ENCODE measurements at places on chromosomes 5 and 9.

- DNase-seq = no peak
Measured at GRCh38 chr9:93517331-93517730, 59.1 kb upstream of the PHF2 start.

DNA sequence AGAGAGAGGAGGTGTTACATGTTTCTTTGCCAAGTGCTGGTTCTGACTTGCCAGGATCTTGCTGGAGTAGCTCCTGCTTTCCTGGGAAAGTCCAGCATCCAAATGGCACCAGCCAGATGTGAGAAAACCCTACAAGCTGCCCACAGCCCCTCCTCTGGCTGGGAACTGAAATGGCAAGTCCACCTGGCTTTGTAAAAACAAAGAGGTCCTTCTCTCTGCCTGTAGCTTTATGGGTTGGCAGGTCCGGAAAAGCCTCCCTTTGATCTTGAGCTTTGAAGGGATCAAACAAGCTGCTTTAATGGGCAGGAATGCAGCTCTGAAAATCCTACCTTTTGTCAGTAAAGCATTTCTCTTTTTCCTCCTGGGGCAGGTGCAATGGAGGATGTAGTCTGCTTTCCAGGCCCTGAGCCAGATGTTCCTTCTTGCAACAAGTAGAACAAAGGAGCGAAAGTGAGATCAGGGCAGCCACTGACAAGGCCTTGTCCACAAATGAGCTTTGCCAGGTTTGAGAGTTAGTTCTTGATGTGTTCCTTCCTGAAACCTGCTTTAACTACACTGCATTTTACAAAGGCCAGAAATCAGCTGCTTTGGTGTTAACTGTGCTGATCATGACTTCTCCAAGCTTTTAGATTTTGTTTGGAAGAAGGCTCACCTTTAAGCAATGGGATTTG is 456.7 kb downstream of the ZNF608 start:
- DNase-seq = no peak

GRCh38 chr9:75142202-75142601 is 53.9 kb downstream of the OSTF1 start:
- no peak for DNase-seq

DNA sequence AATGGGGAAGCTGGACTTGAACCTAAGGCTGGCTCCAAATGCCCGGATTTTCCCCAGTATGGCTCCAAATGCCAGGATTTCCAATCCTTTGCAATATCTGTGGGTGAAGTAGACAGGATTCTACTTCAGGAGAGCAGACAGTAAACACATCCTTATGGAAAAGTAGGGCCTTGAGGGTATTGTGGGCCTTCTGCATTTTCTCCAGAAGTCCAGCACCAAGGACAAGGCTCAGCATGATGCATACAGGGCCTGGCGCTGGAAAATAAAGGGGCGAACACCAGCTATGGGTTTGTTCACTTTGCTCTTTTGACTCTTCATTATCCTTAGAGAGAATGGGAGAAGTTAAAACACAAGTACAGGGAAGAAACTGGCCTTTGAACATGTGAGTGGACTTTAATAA is 347.5 kb downstream of the SEMA5A start:
- no peak for DNase-seq

GRCh38 chr5:127839496-127840197 is 136.5 kb downstream of the CCDC192 start:
- no peak for DNase-seq

- no peak for DNase-seq
Measured at GRCh38 chr5:175830586-175831300, 40.6 kb upstream of the CPLX2 start.

- no peak for DNase-seq
Measured at GRCh38 chr5:116510517-116510916, 64.1 kb downstream of the SEMA6A start.

- no peak for DNase-seq
Measured at GRCh38 chr5:109743770-109744212, 54.1 kb downstream of the MAN2A1 start.

DNA sequence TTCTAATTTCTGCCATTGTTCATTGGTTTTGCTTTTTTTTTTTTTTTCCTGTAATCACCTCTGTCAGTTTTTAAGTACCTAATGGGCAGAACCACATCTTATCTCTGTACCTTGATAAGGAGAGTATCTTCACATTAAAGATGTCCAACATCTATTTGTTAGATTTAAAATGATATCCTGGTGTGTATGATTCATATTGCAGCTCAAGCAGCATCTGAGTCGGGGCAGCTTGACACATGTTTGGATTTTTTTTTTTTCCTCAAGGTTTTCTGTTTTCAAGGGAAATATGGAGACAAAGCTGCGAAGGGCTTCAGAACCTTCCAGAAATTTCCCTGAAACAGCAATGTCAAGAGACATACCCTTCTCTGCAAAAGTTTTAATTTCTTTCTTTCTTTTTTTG is 164.7 kb downstream of the DOCK2 start:
- DNase-seq = no peak

DNA sequence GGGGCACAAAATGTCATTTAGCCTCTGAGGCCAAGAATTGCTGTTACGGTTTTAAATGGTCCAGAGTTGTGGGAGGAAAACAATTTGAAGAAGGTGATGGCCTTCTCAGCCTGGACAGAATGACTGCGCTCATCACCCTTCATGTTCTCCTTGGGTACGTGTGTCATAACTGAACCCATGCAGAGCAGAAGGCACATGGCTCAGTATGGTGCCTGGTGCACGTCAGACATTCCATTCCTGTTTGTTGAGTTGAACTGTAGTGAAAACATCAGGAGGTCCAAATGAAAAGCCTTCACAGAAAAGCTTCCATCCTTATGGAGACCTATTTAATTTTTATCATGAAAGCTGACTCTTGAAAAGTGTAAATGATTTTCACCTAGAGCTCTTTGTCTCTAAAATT is 133.2 kb downstream of the CFAP90 start:
- DNase-seq = no peak

- no peak for DNase-seq
Measured at GRCh38 chr5:82754759-82755158, 322.4 kb downstream of the TMEM167A start.

- no peak for DNase-seq
Measured at GRCh38 chr5:57681942-57682341, 199.3 kb upstream of the ACTBL2 start.

DNA sequence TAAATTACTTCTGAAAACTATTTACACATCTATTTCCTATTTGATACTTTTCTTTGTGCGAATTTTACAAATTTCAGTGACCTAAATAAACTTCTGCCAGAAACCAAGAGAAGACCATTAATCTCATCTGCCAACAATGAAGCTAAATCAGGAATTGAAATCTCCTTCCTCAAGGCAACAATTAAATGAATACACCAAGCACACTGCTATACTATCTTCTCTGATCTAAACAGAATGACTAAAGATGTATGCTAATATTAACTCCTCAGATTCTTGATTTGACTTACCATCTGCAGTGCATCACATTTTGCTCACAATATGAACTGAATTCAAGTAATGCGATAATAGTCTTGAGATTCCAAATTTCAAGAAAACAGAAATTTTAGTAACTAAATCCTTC is 82.3 kb downstream of the CEP120 start:
- DNase-seq = no peak

- DNase-seq = no peak
Measured at GRCh38 chr5:172903790-172904189, 55.4 kb upstream of the RPL26L1 start.

DNA sequence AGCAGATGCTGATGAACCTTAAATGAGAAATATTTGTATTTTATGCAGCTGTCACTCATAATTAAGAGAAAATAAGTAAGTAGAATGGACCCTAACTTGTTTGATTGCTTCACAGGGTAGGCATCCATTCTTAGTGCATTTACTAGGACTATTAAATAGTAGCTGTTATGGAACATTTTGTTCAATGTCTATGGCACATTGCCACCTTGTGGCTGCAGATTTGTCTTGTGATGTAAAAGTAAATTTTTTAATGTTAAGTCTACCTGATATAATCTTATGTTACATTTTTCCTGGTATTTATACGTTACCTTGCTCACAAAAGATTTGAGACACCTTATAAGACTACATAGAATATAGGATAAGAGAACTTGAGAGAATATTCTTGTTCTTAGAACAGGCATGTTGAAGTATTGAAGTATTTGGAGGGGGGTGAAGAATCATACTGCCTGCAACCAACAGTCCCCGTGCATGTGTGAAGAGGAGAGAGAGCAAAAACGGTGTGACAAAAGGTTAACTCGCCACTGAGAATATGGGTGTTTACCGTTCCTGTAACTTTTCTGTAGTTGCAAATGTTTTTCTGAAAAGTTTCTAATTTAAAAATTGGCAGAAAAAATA is 161.1 kb downstream of the MAST4 start:
- peak; percentile 12 for DNase-seq

GRCh38 chr5:170573660-170574059 is 69.8 kb downstream of the KCNIP1 start:
- no peak for DNase-seq

GRCh38 chr9:90046317-90046861 is 441.6 kb downstream of the GADD45G start:
- peak; percentile 10 for DNase-seq

- no peak for DNase-seq
Measured at GRCh38 chr5:134226441-134227192, 744 bp upstream of the PPP2CA start.

DNA sequence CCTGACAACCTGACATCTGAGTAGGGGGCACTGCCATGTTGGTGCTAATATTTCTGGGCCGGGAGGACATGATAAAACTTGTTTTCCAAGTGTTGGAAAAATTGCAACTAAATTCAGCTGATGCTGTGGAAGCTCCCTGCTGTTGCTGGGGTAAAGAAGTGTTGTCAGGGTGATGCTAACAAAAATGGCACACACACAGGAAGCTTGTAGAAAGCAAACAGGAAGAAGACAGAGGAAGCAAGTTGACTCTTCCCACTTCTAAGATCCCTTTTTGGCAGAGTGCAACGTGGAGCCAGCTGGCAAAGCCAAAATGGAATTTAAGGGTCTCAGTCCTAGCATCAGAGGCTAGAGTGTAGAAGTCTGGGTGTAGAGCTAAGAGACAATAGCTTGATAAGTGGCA is 11.3 kb upstream of the RIOK2 start:
- DNase-seq = no peak

DNA sequence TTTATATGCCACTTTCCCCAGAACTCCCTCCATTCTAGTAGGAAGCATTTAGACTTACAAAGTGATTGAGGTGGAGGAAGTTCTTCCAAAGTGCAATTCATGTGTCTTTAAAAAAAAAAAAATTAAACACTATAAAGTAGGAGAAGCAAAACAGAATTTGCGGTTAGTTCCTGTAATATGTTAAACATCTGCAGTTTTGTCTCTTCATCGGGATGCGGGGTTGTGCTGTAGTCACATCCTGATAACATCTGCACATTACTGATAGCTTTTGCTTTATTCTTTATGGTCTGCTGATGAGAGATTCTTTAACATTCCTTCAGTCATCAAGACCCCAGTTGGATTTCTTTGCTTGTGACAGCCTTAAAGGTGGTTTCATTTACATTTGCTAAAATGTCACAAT is 694.3 kb downstream of the NR2F1-AS1 start:
- no peak for DNase-seq

DNA sequence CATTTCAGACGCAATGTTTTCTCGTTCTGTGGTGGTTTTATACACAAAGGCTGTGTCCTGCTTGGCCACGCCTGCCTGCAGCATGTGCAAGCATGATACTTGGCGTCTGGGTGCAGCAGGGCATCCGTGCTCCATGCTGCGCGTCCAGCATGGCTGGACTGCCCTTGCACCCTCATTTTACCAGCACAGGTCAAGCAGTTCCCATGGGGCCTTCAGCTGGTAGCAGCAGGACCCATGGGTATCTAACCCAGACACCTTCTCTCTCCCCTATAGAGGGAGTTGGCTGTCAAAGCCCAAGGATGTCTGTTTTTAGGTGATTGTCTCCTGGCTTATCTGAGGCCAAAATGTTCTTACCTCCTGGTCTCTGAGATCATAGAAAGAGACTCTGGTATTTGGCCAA is 158.3 kb upstream of the PITX1 start:
- DNase-seq = no peak

DNA sequence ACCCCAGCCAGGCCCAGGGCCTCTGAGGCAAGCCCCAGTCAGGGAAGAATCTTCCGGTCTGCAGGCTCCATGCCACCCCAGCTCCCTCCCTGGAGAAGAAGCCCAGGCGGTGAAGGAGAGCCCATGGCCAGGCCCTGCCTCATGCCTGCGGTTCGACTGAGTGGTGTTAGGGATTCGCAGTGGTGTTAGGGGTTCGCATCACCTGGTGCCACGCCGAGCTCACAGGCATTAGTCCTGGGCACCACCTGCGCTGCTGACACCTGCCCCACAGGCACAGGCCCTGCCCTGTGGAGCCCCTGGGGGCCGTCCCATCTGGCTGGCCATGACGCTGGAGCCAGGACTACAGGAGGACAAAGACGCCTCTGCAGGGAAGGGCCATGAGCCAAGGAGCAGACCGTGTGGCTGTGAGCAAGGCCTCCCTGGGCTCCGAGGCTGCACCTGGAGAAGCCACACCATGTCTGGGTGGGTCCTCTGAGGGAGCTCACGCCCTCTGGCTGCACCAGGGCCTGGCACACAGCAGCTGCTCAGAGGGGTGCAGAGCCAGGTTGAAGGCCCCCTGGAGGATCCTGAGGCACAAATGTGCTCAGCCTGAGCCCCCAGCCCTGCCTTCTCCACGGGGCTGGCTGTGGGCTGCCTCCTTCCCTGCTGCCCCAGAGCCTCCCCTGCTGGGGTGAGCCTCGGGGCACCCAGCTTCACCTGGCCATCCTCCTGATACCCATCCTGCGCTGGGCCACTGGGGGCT is 27.6 kb upstream of the RNF130 start:
- DNase-seq = no peak

DNA sequence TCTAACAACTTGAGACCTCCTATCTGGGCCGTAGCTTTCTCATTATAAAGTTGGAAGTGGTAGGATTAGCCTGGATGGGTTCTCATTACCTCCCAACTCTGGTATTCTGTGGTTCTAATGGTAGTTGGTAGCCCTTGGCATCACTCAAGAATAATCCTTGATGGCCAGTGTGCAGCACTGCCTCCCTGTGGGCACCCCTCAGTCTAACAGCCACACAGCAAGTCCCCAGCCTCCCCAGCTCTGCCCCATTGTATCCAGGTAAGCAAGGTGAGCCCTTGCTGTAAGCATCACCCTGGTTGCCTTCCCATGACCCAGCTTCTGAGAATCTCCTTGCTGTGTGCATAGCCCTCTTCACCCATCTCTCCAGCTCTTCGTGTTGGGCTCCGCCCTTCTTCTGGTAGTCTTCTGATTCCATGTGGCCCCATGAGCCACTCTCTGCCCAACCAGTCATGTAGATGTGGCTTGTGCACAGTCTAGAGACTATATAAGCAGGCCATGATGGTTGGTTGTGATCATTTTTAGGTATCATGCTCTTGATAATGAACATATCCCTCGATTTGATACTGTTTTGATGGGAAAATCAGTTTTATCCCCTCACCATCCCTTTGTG is 57.6 kb upstream of the GRHPR start:
- DNase-seq = peak; percentile 36

GRCh38 chr5:91118796-91119195 is 264.3 kb downstream of the ARRDC3 start:
- DNase-seq = no peak

- no peak for DNase-seq
Measured at GRCh38 chr9:72539824-72540347, 18.5 kb downstream of the TMC1 start.
